Hematopoietic multipotent progenitor cell treated with erythropoietin and hydrocortisone succinate and interleukin-3 and kit ligand, for 15 days (in vitro differentiated cells): ENCODE measurements at places on chromosomes 12 and 14.

- DNase-seq, result no peak
Observed at GRCh38 chr14:91089958-91090535, 23.8 kb upstream of the DGLUCY start.

DNA sequence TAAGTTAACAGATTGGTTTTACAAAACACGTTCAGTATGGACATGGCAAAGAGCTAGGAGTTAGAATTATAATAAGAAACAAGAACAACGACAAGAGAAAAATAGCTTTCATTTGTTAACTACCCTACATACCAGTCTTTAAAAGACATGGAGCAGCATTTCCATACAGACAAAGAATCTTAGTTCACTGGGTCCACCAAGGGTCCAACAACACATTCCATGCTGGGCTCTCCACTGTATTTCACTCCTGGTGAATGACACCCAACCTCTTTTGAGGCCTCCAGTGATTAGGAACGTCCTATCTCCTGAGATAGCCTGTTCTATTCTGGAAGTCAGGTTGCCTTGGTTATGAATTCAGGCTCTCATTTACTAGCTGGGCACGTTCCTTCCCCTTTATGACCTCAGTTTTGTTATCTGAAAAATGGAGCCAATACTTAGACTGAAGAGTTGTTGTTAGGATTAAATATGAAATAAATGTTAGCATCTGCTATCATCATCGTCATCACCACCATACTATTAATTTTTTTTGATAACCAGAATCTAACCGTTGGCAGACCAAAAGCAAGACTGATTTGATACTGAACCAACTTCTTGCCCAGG is 37.7 kb downstream of the C12orf75 start:
- DNase-seq, result no peak

DNA sequence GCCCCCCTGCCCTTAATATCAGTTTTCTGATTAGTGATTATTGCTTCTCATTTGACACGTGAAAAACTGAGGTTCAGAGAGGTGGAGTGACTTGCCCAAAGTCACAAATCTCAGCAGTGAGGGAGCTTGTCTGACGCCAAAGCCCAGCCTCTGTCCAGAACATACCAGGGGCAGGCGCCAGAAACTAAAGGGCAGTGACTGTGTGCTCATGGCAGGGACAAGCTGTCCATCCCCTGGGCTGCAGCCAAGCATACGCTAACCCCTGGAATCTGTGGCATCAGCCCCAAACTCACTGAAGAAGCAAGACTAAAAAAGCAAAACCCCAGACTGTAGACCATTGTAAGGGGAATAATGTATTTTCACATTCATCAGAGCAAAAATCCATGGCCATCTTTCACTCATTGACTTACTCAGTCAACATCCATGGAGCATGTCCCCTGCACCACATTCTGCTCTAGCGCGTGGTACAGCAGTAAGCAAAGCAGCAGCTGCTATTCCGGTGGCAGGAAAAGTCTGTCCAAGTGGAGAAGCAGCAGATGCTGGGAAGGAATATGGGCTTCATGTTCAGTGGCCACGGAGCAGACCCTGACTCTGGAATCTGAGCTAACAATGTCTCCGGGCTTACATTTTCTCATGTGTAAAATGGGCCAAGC is 1.5 kb upstream of the SERPINA4 start:
- DNase-seq, result no peak

DNA sequence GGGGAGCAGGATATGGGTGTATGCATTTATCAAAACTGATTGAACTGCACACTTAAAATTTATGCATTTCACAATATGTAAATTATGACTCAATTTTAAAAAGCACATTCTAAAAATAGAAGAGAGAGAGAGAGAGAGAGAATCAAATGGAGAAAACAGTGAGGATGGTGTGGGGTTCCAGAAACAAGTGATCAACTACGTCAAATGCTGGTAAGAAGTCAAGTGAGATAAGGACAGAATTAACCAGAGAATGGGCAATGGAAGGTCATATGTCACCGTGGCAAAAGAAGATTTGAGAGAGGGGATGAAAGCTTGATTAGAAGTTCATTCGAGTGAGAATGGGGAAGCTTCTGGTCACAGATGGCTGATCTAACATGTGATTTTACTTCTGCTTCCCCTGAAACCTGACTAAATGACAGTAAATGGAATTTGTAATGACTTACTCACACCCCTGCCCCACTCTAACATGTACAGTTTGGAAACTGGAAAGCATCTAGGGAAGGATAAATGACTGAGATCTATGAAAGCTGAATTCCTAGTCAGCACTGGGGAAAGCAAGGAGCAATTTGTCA is 276.5 kb upstream of the AMIGO2 start:
- no peak for DNase-seq

DNA sequence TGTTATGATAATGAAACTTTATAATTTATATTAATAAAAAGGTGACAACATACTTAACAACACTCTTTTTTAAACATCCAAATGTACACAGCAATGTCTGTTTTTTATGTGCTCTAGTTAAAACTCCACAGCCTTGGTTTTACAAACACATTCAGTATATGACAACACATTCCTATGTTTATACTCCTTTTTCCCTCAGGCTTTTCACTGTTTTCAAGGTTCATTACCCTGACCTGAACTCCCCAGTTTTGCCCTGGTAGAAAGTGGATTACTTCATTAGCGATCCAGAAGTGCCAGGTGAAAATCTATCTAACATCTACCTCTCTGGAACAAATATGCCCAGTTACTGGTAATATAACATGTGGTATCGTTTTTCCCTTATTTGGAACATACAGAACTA is 340.2 kb upstream of the DDHD1 start:
- no peak for DNase-seq

- no peak for DNase-seq
Observed at GRCh38 chr12:57734591-57734990, 4.0 kb downstream of the AGAP2 start.

DNA sequence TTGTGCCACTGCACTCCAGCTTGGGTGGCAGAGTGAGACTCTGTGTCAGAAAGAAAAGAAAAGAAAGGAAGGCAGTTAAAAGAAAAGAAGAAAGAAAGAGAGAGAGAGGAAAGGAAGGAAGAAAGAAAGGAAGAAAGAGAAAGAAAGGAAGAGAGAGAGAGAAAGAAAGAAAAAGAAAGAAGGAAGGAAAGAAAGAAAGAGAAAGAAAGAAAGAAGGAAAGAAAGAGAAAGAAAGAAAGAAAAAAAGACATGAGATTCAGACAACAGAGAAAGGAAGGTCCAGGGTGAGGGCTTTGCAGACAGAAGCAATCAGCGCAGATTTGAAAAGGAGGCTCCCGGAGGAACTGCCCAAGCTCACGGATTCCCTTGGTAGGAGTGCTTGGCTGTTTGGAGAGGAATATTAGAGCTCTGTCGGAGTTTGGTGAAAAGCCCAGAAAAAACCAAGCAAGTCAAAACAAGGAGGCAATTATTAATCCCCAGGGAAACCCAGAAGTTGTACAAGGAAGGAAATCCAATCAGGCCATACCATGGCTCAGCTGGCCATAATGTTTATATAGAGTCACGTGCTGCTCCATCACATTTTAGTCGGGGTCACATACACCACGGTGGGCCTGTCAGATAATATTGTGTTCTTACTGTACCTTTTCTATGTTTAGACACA is 11.6 kb upstream of the CCDC85C start:
- DNase-seq, result no peak

DNA sequence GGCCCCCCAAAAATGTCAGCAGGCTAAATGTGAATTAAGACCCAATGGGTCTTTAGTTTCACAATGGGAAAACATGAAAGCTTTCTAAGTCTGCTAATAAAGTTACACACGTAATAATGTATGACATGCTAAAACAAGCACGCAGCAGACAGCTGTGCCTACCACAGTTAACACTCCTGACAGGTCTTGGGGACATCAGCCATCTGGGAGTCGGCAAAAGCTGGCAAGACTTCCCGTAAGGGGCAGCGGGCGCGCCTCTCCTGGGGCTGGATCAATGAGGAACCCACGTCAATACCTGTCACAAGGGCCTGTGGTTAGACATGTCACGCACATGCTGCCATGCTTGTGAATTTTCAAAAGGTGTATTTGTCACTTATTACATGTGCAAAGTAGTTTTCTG is 45.0 kb downstream of the ACTN1 start:
- no peak for DNase-seq
